NK-92 treated with Interleukin-12 subunit alpha and Interleukin-12 subunit beta, amount 100 ng/mL, for 24 hours (cell line): ENCODE measurements at places on chromosomes 7 and 10.

DNA sequence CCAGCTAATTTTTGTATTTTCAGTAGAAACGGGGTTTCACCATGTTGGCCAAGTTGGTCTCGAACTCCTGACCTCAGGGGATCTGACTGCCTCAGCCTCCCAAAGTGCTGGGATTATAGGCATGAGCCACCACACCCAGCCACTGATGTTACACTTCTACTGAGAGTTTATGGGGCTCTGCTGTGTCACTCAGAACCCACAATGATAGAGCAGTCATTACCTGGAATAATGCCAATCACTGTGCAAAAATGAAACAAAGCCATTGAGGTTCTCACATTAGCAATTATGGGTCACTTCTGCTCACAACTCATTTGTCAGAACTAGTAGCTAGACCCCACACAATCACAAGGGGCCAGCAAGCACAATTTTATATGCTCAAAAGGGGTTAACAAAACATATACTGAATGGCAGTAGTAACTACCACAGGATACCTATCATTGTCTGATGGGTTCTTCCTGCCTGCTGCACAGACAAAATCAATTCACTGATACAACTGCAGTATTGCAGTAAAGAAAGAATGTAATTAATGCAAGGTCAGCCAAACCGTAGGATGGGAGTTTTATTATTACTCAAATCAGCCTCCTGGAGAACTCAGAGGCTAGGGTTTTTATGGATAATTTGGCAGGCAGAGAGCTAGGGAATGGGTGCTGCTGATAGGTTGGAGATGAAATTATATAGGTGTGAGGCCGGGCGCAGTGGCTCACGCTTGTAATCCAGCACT is 72.1 kb upstream of the TRIM24 start:
- no peak for DNase-seq

- DNase-seq = no peak
Observed at GRCh38 chr10:100715445-100716385, 29.7 kb upstream of the PAX2 start.

- DNase-seq = no peak
Observed at GRCh38 chr7:130853503-130854279, 119.7 kb upstream of the KLF14 start.

DNA sequence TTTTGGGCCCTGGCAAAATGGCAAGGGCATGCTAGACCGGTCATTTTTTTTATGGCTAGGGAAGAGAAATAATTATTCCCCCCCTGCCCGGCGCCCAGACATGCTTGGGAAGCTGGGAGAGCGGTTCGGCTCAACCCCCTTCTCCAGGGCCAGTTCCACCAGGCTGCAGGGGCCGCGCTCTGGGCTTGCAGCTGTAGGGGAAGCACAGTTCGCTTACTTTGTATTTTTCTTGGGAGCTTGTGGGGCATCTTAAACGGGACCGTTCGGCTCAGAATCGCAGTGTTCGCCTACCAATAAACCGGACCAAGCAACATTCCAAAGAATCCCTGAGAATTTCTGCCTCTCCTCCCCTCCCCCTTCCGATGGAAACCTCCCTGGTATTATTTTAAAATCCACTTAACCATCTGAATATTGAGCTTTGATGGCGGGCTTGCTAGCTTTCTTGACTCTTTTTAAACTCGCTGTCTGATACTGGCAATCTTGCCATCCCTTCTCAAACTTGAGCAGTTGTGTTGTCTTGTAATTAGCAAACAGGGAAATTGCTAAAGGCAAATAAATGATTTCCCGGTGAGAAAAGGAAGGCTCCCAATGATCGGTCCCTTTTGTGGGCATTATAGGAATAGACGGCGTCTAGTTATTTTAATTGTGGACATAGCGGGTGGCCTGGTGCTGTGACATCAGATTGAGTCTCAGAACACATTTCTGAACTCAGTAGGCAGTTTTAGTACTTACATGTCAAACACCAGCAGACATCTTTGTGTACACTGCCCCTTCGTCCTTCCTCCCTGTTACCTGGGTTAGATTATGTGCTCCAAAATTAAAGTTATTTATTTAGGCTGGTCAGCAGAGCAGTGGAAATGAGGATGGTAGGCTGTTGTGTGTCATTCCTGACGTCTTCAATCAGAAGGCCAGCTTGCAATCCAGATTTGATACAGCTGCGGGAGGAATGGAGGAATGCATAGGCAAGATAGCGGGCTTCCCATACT is 3.4 kb downstream of the TCF7L2 start:
- no peak for DNase-seq

- no peak for DNase-seq
Observed at GRCh38 chr10:132981173-132981555, 38.8 kb upstream of the CFAP46 start.

DNA sequence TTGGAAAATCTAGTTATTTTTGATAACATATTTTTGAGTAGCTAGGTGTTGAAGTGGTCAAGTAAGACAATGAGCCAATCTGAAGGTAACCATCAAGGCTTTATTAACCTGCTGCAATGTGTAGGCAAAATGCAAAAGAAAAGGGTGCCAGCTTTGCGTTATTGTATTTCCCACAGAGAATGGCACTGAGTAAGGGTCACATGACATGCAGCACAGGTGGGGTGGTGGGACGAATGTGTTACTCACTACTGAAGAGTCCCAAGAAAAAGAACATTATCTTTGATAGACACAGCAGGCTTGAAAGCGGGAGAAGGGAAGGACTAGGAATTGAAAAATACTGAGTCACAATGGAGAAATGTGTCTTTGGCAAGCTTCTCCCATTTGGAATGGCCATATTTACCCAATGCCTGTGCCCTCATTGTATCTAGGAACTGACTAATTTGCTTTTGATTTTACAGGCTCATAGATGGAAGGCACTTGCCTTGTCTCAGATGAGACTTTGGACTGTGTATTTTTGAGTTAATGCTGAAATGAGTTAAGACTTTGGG is 898.6 kb upstream of the POT1 start:
- no peak for DNase-seq

GRCh38 chr7:51340029-51340838 is 23.6 kb upstream of the COBL start:
- no peak for DNase-seq

- no peak for DNase-seq
Observed at GRCh38 chr10:98168147-98168546, 33.7 kb downstream of the R3HCC1L start.

DNA sequence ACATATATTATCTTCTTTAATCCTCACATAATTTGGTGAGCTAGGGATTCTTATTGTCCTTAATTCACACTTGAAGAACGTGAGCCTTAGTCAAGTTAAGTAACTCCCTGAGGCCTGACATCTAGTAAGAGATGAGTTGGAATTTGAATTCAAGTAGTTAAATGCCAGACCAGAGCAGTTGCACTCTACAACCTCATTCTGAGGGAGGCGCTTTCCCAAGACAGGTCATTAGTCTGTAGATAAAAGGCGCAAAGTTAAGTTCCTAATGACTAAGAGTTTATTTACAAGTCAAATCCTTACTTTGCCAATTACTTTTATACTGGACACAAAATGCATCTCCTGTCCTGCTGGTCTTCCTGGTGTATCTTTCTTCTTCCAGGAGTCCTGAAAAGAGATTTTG is 3.6 kb upstream of the EXOC6 start:
- no peak for DNase-seq

GRCh38 chr10:124867304-124867703 is 65.7 kb downstream of the ABRAXAS2 start:
- no peak for DNase-seq

GRCh38 chr7:151124481-151124880 is 38.2 kb downstream of the AGAP3 start:
- no peak for DNase-seq

DNA sequence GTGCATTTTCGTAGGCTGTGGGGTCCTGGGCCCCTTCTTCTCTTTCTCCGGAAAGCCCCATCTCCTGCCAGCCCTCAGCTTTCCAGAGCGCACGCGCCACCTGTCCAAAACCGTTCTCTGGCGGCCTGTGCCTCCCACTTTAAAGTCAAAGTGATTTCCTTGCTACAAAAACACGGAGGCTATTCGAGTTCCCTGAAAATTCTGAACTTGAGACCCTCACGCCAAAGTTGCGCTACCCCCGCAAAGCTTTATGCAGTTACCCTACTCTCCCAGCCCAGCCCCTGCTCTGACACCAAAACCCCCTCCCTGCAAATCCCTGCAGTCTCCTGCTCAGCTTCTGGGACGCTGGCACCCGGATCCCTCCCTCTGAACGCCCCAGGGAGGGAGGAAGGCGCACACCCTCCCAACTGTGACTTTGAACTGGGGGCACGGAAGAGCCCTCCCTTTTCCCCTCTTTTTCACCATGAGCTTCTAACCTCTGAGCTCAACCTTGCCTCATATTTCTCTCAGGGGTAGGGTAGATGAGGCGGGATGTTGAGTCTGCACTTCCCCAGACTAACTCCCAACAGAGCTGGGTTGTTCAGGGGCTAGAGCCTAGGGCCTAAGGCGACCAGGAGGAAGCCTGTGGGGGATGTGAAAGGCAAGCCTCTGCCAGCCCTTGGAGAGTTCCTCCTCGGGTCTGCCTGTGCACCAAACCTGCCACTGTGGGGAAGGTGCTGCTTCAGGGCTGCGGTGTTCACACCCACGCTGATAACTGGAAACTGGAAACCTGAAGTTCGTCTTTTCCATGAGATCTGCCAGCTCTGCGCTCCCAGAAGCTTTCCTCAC is 2.7 kb upstream of the PAX4 start:
- no peak for DNase-seq

DNA sequence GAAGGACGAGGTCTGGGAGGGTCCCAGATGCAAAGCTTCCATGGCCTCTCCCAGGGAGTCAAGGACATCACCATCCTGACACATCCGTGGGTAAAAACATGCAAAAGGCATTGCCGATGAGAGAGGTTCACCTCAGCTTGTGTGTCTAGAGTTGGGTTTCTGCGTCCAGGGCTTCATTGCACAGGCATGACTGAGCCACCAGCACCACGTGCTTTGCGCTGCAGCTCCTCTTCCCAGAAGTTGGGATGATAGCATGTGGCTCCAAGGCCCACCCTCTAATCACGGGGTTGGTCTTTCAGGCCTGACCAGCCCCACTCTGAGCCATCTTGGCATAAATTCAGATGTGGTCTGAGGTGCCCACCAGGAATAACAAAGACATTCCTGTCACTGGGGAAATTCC is 7.1 kb upstream of the RASGEF1A start:
- DNase-seq = no peak

DNA sequence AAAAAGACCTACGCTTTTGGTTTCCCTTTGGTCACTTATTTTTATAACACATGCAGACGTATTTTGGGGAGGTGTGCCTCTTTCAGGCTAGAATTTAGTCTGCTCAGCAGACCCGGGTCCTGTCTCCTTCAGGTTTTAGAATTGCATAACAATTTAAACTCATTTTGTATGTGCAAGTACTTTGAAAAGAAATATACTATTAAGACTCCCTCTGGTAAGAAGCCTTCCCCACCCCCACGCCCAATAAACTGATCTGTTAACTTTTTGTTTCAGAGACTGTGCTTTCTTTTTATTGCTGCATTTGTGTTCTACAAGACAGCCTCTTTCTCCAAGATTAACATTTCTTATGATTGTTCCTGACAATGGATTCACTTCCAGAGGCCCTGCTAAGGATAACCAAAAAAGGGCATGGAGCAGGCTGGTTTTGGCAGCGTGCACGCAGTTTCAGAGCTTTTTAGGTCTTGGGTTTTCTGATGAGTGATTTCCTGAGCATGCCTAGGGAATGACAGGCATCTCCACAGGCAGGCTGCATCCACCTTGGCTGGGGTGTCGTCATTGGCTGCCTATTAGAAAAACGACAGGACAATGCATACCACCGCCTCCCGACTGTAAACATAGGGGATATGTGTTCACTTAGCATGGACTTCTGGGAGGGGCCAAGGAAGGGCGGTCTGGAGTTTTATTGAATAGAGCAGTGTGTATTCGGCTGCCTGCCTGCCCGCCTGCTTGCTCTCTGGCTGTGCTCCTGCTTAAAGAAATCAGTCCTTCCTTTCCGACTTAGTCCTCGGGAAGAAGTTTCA is at the start of gene CALD1:
Gene CALD1 (plus strand): TSS at position 694 of the 800 bp plus-strand sequence. CDS start 88,100 bp downstream, outside the sequence.
- DNase-seq = no peak

DNA sequence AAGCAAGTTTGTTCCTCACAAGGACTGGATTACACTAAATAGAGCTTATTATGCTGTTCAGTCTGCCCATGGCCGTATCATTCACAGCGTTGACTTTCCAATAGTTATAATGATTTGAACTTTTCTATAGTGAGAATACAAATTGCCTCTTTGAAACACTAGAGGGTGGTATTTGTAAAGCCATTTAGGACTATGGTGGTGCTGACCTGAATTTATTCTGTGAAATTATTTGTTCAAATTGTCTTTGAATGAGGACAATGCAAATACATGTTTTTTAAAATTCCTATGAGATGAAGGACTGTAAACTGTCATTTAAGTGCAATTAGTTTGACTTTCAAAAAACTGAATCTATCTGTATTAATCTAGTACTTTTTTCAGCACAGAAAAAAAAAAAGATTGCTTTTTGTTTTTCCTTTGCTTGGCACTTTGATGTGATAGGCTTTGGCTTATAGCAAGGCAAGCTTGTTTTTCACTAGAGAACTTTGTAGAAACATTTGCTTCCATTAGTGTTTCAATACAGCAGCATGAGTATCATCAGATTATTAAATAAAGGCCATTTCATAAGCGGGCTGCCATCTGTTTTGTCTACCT is 122.7 kb upstream of the TMEM229A start:
- no peak for DNase-seq

GRCh38 chr7:106864298-106865081 is 592 bp upstream of the PIK3CG start:
- DNase-seq = no peak

GRCh38 chr10:132225849-132226205 is 39.1 kb downstream of the DPYSL4 start:
- no peak for DNase-seq

- DNase-seq = no peak
Observed at GRCh38 chr10:60708666-60709065, 69.6 kb upstream of the CDK1 start.

DNA sequence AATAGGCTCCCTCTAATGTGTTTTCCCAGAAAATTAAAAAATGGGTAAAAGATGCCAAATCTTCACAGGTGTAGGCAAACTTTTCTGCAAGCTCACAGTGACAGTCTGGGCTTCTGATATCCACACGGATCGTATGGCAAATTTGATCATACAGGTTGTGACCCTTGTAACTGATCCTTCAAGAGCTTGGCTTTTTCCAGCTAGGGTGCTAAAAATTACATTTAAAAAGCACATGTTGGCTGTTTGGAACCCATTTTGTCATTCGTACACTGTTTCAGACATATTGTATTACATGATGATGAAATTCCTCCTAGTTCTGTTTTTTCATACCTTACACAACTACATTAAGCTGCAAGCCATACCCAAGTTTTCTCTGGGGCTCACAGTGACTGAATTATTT is 138.7 kb downstream of the GFRA1 start:
- DNase-seq = no peak

DNA sequence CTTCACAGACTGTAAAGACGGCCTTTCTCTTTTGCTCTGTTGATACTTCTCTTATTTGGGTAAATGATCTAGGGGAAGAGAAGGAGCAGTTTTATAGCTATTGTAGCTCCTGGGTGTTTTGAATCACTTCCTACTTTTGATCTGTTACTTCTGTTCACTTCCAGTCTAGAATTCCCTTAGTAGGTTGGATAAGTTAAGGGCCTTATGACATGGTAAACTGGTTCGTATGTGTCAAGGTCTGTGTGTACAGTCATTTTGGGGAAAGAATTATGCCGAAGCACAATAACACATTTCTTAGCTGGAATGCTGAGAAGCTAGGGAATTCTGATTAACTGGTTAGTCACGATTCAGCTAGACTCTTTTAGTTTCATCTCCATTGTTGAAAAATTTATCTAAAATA is 8.1 kb downstream of the DENND10 start:
- no peak for DNase-seq
